ENCODE measurements at places on chromosomes 13 and 19. TPM values are rescaled to one million over a fixed set of nuclear protein-coding genes. Genes with fewer than 3 reads are reported as not detected.

- no peak for DNase-seq
These were observed 9.7 kb upstream of the FUT2 start for GRCh38 chr19:48686088-48686487.

DNA sequence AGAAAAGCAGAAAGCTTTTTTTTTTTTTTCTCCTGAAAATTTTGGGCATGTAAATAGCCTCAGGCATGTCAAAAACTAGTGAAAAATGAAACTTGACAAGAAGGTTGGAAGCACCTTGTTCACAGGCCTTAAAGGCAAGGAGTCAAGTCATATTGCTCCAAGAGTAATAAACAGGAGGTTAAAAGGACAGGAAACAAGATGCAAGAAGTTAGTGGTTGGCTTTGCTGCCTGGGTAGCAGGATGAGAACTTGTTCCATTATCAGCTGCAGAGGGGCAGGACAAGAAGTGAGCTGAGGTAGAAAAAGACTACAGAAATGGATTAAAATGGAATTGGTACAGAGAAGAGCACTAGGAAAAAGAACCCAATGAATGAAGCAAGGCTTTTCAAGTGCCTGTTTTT lies 242.6 kb downstream of the DCT start:
- no peak for DNase-seq

DNA sequence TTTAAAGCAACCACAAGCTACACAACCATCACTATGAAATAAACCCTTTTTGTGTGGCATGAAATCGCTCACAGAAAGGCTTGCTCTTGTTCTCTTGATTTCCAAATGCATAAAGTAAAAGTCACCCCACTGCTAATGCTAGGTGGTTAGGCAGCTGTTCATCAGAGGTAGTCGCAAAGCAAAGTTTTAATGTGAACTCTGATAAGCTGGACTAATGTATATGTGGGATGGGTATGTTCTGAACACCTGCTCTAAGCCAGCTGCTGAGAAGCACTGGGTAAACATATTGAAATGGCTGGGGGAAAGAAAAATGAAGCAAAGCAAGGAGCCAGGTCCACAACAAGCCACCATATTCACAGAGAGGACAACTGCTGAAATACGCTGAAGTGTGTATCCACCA lies 142.3 kb downstream of the KLF12 start:
- DNase-seq = no peak

- DNase-seq = no peak
These were observed 11.8 kb downstream of the STK11 start for GRCh38 chr19:1217366-1217765.

DNA sequence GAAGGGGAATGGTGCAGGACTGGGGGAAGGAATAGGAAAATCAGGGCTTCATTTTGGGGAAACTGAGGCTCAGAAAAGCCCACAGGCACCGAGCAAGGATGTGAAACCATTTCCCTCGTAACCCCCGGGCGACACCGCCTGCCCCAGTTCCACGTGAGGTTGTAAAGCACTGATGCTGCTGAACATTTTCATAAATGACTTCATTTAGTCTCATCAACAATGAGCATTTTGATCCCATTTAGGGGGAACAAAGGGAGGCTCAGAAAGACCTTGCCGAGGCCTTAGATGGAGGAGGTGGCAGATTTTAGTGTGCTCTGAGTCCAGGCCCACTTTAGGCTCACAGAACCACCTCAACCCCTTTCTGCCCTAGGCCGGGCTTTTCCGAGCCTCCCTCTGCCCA lies 20.5 kb upstream of the FBXO27 start:
- DNase-seq = no peak

DNA sequence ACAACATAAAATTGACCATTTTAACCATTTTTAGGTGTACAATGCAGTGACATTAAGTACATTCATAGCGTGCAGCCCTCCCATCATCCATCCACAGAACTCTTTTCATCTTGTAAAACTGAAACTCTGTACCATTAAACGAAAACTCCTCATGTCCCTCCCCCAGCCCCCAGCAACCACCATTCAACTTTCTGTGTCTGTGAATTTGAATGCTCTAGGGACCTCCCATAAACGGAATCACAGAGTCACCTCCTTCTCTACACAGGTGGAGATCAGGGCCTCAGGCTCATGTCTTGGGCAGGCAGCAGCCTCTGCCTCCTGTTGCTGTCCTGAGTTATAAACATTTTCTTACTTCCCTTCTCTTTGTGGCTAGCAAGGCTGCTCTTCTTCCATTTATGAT lies 7.3 kb upstream of the CCNE1 start:
- no peak for DNase-seq

DNA sequence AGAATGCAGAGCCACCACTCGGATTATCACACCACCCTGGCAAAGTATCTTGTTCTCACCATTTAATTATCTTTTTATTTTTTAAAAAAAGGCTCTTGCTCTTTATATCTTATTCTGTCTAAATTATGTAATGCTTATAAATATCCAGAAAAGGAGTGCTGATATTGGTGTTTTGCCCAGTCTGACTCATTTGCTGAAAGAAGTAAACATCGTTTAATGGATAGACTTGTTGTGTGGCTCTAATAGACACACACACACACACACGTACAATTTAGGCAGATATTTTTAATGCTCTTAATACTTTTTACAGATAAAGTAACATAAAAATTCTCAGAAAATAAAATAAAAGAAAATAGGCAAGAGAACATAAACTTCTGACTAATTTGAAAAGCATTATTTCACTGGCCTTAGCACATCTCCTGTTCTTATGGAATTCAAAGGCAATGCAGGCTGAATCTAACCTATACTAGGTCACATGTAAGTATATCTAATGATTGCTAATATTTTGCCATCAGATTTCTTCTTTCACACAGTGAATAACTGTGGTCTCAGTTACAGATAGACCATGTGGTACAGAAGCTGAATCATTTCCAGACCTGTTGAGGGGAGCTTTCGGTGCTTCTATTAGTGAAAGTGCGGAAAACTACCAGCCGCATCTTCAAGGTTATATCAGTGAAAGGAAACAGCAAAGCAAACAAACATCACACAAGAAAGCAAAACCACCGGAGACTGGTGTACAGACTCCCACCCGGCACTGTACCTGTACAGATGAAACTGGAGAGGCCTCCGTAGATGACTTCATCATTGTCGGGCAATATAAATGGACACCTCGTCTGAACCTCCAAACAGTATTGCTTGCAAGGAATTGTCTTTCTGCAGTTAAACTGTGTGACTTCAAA lies 642.1 kb upstream of the ARGLU1 start:
- DNase-seq = no peak

- DNase-seq = no peak
These were observed 7.5 kb downstream of the ZNF440 start for GRCh38 chr19:11821474-11822109.

- DNase-seq = peak; percentile 1
These were observed 12.0 kb downstream of the TFDP1 start for GRCh38 chr13:113596321-113597200.

DNA sequence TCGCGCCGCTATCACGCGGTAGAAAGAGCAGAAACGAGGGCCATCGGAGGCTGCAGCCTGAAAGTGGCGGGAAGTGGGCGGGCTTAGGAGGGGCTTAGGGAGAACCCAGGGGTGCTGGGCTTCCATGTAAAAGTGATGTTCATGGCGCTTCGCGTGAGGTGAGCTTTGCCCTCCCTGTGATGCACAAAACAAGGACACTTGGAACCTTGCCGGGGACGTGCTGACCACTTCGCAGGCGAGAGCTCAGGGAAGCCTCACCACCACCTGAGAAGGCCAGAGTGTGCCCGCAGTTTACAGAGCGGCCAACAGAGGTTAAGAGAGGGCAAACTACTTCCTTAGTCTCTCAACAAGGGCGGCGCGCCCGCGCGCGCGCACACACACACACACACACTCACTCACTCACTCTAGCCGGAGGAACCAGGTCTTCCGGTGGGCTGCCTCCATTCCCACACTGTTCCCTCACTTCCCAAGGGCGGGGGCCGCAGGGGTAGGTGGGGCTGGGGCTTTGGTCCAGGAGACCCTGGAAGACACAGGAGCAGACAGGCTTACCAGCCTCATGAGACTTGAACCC lies 651 bp downstream of the GAPDHS start:
- peak; percentile 49 for DNase-seq

DNA sequence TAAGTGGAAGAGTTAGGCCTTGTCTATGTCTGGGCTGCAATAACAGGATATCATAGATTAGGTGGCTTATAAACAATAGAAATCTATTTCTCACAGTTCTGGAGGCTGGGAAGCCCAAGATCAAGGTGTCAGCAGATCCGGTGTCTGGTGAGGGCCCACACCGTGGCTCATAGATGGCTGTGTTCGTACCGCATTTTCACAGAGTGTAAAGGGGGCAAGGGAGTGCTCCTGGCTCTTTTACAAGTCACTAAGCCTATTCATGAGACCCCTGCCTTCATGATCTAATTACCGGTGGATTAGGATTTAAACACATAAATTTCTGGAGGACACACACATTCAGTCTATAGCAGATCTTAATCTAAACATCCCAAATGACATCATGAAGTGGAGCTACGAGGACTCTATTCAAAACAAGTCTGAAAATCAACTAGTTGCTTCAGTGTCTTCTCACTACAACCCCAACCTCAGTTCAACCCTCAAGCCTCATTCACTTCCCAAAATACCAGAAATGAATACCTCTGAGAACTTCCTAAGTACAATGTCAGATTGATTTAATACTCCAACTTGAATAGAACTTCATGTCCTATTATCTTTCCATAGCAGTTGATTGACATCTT lies 23.5 kb downstream of the ENOX1 start:
- no peak for DNase-seq

GRCh38 chr19:31380854-31381253 lies 31.6 kb upstream of the TSHZ3 start:
- DNase-seq = no peak

C2CD4C gene
- not detected for total RNA-seq

ZNF491 gene
- total RNA-seq = 2.4 TPM

LILRA1 gene
- not detected for total RNA-seq

SELENOV gene
- not detected for total RNA-seq

LACC1 gene
- total RNA-seq = 16.1 TPM

SOHLH2 gene
- total RNA-seq = not detected
